ENCODE measurements at places on chromosomes 4 and X.

- DNase-seq = peak; percentile 50
Observed at GRCh38 chrX:153556767-153557166, 39.3 kb downstream of the ATP2B3 start.

GRCh38 chr4:121724671-121725070 is 27.9 kb upstream of the ANXA5 start:
- no peak for DNase-seq

DNA sequence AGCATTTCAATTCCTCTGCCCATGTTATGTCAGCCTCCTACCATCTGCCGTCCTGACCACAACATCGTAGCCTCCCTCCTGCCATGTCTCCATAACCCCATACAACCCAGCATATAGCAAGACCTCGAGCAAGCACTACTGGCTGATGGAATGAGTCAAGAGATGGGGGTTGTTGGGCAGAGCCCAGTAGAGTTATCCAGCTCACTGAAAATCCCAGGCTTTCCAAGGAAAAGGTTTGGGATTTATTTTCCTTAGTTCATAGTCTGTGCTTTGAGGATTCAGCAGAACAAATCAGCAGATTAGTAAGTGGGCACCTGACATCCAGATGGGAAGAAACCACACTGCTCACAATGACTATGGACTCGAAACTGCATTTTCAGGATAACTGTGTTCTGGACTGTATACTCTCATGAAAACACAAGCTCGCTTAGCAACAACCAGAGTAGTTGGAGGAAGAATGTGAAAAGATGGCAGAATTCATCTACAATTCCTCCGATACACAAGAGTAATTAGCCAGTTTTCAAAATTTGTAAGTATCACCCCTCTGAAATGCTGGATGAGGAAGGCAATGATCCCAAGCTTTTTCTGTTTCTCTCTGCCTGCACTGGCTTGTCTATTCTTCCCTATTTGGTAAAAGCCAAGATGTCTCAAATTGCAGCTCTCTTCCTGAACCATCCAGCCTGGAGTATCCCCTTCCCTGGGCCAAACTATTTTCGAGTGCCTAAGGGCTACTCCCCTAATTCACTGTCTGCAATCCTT is 186.2 kb upstream of the TBL1X start:
- DNase-seq = no peak

DNA sequence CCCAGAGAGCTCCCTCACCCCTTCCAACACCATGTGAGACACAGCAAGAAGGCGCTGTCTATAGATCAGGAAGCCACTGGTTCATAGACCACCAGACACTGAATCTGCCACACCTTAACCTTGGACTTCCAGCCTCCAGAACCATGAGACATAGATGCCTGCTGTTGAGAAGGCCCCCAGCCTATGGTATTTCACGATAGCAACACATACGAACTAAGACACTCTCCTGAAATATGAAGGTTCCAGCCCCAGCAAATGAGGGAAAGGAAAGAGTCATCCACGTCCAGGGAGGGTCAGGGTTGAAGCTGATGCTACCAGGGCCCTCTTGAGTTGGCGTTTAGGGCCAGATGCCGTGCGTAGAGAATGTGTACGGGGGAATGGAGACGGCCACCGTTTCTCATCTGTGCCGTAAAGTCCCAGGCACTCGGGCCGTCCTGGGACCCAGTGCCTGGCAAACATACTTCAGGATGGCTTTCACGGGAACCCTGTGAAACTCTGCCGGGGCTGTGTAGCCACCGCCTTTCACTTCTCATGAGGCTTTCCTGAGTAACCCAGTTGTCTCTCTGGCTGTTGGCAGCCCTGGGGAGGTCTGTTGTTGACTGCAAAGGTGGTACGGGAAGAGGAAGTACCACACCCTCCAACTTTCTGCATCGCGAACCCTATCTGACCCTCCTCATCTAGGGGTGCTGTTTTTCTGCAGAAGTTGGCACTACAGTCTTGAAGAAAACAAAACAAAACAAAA is 17.7 kb upstream of the P2RY8 start:
- DNase-seq = no peak

DNA sequence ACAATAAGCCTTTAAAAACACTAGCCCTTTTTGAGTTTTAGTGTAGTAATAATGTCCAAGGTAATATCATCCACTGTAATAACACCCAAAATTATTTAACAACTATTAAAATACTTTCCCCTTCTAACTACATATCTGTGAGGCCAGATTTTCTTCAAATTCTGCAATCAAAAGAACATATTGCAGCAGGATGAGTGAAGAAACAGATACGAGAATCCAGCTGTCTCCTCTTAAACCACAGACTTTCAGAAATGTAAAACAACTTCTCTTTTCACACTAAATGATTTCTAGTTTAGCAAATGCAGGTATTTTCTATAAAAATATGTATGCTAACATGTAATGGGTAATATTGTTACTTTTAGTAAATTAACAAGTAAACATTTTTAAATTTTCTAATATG is 148.9 kb downstream of the PRDM5 start:
- no peak for DNase-seq

- no peak for DNase-seq
Observed at GRCh38 chr4:128524311-128524710, 236.7 kb upstream of the PGRMC2 start.

DNA sequence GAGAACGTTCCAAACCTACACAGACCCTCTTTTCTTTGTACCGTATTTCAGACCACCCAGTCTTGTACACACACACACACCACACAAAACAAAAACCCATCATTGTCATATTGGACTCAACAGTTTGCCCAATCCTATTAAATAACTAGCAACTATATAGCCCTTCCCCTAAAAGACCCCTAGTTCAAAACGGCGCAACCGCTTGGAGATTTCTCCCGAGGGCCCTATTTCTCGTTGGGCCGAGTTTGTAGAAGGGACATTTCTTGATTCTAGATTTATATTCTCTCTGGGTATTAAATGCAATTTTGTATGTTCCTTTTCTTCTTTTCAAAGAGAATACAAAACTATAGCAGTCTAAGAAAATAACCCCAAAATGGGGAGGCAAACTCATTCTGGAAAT is 547 bp upstream of the PDGFRA start:
- DNase-seq = peak; percentile 3
